Stimulated activated CD8-positive, alpha-beta memory T cell treated with anti-CD3 and anti-CD28 coated beads, Interleukin-2, amount 100 ng/mL, for 48 hours (primary cell): ENCODE measurements at places on chromosomes 5 and 9.

- no peak for DNase-seq
Measured at GRCh38 chr5:171366645-171367044, 21.0 kb upstream of the NPM1 start.

GRCh38 chr9:130707225-130707976, 13.8 kb downstream of the EXOSC2 start:
- peak; percentile 41 for DNase-seq

DNA sequence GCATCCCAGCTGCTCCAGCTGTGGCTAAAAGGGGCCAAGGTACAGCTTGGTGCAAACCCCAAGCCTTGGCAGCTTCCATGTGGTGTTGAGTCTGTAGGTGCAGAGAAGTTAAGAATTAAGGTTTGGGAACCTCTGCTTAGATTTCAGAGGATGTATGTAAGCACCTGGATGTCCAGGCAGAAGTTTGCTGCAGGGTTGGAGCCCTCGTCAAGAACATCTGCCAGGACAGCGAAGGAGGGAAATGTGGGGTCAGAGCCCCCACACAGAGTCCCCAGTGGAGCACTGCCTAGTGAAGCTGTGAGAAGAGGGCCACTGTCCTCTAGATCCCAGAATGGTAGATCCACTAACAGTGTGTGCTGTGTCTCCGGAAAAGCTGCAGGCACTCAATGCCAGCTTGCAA, 236.2 kb upstream of the ADRA1B start:
- no peak for DNase-seq

GRCh38 chr5:9405196-9405754, 140.6 kb downstream of the SEMA5A start:
- no peak for DNase-seq

DNA sequence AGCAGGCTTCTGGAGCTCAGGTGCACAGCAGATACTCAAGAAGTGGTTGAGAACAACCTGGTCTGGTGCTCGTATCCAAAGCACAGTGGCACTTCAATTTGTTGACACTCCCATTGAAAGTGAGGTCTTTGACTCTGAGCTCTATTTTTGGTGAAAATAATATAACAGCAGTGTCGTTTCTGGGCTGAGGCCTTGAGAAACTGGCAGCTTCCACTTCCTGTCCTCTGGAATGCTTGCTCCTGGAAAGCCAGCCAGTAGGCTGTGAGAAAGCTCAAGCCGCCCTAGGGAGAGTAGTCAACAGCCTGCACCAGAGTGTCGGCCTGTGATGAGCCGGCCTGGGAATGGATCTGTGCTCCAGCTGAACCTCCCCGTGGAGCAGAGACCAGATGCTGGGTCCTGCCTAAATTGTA, 6.8 kb upstream of the SUSD3 start:
- DNase-seq: no peak

- DNase-seq: no peak
Measured at GRCh38 chr5:15946026-15946425, 233.6 kb downstream of the MARCHF11 start.

DNA sequence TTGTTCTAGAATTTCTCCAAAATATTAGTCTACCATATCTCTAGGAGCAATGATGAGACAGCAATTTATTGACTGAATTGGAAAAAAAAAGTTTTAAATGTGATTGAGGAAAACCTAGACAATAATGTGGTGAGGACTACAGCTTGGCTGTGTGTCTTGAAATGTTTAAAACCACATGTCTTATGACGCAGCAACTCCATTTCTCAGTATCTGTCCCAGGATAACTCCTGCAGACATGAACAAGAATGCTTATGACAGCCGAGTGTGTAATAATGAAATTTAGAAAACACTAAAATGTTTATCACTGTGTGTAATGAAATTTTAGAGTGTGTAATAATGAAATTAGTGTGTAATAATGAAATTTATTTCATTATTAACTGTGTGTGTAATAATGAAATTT, 254.1 kb upstream of the DAPK1 start:
- DNase-seq: no peak

GRCh38 chr9:99038484-99038820, 66.5 kb upstream of the TGFBR1 start:
- DNase-seq: no peak

GRCh38 chr9:81825846-81826516, 102.2 kb upstream of the SPATA31D4 start:
- DNase-seq: no peak

GRCh38 chr9:123005964-123006363, 27.5 kb upstream of the GPR21 start:
- DNase-seq: no peak

DNA sequence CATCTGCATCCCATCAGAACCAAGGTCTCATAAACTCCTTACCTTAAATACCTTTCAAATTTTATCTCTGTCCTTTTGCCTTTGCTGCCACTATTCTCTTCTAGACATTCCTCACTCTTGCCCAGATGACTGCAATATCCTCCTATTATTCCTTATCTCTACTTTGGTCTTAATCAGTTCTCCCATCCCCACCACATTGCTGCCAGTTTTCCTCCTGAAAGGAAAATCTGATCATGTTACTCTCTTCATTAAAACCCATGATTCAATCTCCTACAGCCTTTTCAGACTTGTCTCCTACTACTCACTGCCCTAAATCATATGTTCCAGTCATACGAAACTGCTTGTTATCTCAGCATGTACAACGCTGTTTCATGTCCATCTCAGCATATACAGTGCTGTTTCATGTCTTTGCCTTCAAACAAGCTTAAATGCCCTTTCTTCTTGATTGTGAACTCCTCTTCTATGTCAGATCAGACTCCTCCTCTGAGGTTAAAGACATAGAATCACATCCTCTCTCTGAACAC, 152.6 kb upstream of the FST start:
- no peak for DNase-seq

GRCh38 chr5:54257366-54258118, 52.8 kb downstream of the ARL15 start:
- DNase-seq: no peak

DNA sequence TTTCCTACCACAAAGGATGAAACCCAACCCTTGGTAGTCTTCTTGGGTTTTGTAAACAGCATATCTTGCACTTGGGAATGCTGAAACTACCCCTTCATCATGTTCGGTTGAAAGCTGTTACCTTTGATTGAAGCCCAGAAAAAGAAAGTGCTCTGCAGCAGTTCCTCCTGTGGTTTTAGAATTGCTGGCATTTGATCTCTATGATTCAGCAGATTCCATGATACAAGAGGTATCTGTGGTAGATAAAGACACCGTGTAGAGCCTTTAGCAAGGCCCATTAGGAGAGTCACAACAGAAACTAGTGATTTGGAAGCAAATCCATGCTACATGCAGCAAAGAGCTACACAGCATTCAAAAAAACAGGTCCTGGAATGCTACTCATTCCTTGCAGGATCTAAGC, 557.0 kb downstream of the TLE1 start:
- no peak for DNase-seq

GRCh38 chr5:139021346-139021745, 146.2 kb upstream of the LRRTM2 start:
- DNase-seq: no peak

GRCh38 chr5:93404246-93404645, 176.8 kb downstream of the NR2F1-AS1 start:
- DNase-seq: no peak

DNA sequence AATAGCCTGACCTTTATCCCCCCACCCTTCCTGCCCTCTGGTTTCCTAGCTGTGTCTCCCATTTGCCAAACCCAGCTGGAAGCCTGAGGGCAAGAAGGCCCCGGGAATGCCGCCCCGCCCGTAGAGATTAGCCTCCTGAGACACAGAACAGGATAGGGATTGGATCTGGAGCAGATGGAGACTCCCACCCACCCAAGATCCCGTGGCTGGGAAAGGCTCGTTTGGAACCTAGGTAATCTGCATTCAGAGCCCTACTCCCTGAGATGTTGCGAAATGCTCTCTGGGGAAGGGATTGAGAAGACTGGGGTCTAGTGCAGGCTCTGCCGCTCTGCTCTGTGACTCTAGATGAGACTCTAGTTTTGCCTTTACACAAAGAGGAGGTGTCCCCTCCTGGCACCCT, 10.9 kb downstream of the AQP3 start:
- DNase-seq: no peak
